ENCODE measurements at places on chromosomes 1 and 21.
A peak's percentile ranks its signal among the peaks of the same experiment; 100 is the strongest.

DNA sequence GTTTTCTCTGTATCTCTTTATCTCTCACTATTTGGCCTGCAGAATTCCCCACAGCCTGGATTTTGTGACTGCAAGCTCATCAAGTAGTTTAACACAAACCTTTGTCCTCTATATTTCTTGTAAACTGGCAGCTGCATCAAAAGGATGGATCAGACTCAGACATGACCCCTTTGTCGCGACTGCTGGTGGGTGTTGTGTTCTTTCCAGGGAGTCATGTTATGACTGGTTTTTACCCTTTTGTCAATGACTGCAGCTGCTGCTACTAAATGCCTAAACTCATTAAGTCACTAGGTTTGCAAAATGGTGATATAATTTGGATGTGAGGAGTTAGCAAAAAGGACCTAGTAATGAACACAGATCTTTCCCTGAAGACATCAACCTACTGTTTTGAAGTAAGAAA, 10.2 kb upstream of the TOMM20 start:
- no peaks in the 10 kb centered on the region for H3K36me3 ChIP-seq
- H3K4me1 ChIP-seq: no peaks in the 10 kb centered on the region
- DNase-seq: no peak
- no peak overlapping the region for H3K27ac ChIP-seq
- H3K4me3 ChIP-seq: no peak overlapping the region

DNA sequence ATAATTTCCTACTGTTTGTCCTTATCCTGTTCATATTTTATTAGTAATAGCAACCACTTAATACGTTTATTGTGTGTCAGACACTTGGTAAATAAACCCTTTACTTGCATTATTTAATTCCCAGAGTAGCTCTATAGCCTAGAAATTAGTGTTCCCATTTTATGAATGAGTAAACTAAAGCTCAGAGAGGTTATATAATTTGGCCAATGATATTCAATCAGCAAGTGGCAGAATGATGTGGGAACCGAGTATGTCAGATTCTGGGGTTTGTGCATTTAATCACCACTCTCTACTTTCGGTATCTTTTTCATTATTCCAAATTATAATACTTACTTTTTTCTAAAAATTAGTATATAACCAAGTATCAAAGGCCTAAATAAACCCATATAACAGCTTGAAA, 6.6 kb upstream of the ARPC5 start:
- H3K4me3 ChIP-seq: no peak overlapping the region
- no peak for DNase-seq
- H3K27ac ChIP-seq: no peak overlapping the region
- H3K4me1 ChIP-seq: no peaks in the 10 kb centered on the region
- no peaks in the 10 kb centered on the region for H3K36me3 ChIP-seq

DNA sequence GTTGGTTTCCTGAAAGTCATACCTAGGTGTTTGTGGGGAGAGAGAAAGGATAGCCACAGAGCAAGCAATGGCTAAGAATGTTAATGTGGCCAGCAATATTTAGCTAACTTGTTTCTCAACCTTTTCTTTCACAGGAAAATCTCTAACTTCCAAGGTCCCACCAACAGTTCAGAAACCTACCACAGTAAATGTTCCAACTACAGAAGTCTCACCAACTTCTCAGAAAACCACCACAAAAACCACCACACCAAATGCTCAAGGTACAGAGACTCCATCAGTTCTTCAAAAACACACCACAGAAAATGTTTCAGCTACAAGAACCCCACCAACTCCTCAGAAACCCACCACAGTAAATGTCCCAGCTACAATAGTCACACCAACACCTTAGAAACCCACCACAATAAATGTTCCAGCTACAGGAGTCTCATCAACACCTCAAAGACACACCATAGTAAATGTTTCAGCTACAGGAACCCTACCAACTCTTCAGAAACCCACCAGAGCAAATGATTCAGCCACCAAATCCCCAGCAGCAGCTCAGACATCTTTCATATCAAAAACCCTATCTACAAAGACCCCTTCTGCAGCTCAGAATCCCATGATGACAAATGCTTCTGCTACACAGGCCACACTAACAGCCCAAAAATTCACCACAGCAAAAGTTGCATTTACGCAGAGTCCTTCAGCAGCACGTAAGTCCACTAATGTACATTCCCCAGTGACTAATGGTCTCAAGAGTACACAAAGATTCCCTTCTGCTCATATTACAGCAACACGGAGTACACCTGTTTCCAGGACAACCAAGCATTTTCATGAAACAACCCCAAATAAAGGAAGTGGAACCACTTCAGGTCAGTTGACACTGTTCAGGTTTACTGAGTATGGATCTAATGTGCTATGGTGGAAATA, 15.3 kb downstream of the CD55 start:
- no peaks in the 10 kb centered on the region for H3K4me1 ChIP-seq
- H3K27me3 ChIP-seq: no peaks in the 10 kb centered on the region
- H3K4me3 ChIP-seq: no peak overlapping the region

GRCh38 chr1:234865171-234866006, 255.4 kb upstream of the IRF2BP2 start:
- peaks cover 43% of the 10 kb centered on the region for H3K4me1 ChIP-seq
- H3K27me3 ChIP-seq: no peaks in the 10 kb centered on the region
- no peaks in the 10 kb centered on the region for H3K36me3 ChIP-seq
- peak overlapping the region; percentile 46 for H3K27ac ChIP-seq
- H3K4me3 ChIP-seq: no peak overlapping the region

- H3K36me3 ChIP-seq: peaks cover 16% of the 10 kb centered on the region
- no peaks in the 10 kb centered on the region for H3K27me3 ChIP-seq
- no peaks in the 10 kb centered on the region for H3K4me1 ChIP-seq
- no peak overlapping the region for H3K27ac ChIP-seq
- DNase-seq: no peak
Observed at GRCh38 chr1:224237119-224237881, 54.3 kb downstream of the DEGS1 start.

GRCh38 chr1:173405834-173406233, 71.3 kb upstream of the PRDX6 start:
- H3K36me3 ChIP-seq: no peaks in the 10 kb centered on the region
- H3K4me3 ChIP-seq: no peak overlapping the region
- DNase-seq: no peak
- no peak overlapping the region for H3K27ac ChIP-seq

- no peak overlapping the region for H3K4me3 ChIP-seq
- no peaks in the 10 kb centered on the region for H3K4me1 ChIP-seq
- no peaks in the 10 kb centered on the region for H3K36me3 ChIP-seq
Observed at GRCh38 chr1:24621121-24621520, 22.0 kb upstream of the SRRM1 start.

DNA sequence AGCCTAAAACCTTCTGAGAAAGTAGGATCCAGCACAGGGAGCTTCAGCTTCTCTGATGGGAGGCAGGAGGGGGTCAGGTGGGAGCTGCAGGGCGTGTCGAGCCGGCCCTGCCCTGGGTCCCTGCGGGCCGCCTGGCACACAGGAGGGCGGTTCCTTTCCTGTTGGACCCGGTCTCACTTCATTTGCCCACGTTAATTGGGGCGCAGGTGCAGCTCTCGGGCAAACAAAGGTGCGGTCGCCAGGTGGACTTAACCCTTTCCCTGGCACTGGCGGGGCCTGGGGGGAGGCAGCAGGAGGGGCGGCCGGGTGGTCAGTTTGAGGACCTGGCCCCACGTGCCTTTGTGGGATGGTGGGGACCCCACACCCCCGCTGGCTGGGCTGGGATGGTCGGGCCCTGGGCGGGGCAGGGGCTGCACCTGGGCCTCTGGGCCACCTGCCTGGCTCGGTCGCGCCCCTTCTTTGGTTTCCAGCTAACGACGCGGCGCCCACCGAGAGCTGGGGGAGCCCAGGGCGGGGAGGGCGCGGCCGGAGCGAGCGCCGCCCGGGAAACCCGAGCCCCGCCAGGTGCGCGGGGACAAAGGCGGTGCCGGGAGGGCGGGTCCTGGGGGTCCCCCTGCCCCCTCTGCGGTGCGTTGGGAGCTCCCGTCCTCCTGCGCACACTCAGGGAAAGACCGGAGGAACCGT, 20.8 kb upstream of the C1orf159 start:
- no peak for DNase-seq
- no peaks in the 10 kb centered on the region for H3K27me3 ChIP-seq
- H3K36me3 ChIP-seq: no peaks in the 10 kb centered on the region
- H3K27ac ChIP-seq: no peak overlapping the region
- H3K4me3 ChIP-seq: no peak overlapping the region

GRCh38 chr1:72937905-72938304, 655.6 kb upstream of the NEGR1 start:
- H3K27ac ChIP-seq: no peak overlapping the region
- no peaks in the 10 kb centered on the region for H3K27me3 ChIP-seq
- no peak for DNase-seq
- H3K36me3 ChIP-seq: no peaks in the 10 kb centered on the region

- no peak overlapping the region for H3K27ac ChIP-seq
- no peaks in the 10 kb centered on the region for H3K27me3 ChIP-seq
Observed at GRCh38 chr1:15042866-15043265, 110.7 kb upstream of the TMEM51 start.

DNA sequence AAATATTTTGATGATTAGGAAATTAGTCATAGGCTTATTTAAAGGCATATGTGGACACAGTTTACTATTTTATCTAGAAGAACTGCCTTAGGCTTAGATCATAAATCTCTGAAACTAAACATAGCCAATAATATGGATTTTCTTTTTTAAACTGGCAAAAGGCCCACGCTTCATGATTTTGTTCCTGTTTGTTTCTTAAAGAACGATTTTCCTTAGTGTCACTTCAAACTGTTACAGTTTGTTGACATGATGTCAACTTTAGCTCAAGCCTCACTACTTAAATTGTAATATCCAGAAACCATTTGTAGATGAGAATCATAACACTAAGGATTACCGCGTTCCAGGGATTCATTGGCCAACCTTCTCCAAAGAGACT, 322.6 kb downstream of the HHIPL2 start:
- H3K36me3 ChIP-seq: no peaks in the 10 kb centered on the region
- peaks cover 8% of the 10 kb centered on the region for H3K4me1 ChIP-seq
- H3K4me3 ChIP-seq: no peak overlapping the region
- no peaks in the 10 kb centered on the region for H3K27me3 ChIP-seq

DNA sequence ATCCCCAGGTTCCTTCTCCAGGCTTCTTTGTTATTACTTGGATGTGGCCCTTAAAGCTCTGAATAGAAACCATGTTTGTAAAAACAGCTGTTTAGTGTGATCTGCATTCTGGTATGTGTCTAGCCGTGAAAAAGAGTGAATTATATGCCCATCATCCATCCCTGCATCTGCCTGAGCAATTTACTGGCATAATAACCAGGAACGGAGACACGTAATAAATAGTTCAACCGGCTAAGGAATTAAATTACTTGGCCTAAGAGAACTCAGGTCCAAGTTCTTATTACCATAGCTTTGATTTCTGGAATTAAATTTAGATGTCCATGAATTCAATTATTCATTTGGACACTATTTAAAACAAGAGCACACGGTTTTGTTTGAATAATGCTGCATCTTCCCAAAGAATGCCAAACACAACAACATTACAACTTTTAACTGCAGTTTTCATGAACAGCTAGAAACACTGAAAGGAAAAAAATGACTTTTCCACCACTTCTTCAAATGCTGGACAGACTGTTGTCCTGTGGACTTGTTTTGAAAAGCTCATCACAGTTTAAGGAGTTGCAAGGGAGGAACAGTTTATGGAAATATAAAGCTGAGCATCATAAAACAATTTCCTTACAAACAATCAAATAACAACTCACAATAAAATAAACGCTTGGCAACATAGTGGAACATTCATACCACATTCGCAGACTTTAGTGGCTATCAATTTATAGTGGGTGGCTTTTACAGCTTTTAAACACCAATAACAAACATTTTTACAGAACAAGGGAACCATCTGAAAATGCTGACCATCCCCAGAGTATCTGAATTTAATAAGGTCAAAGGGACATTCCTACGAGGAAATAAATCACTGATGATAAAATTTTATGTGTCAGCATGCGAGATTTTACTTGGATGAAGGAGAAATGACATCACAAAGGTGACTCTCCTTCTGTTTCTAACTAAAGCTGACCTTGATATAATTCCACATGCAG, 144.7 kb downstream of the APP start:
- no peak overlapping the region for H3K4me3 ChIP-seq
- no peak overlapping the region for H3K27ac ChIP-seq
- H3K27me3 ChIP-seq: no peaks in the 10 kb centered on the region
- no peaks in the 10 kb centered on the region for H3K36me3 ChIP-seq
- H3K4me1 ChIP-seq: peaks cover 11% of the 10 kb centered on the region

DNA sequence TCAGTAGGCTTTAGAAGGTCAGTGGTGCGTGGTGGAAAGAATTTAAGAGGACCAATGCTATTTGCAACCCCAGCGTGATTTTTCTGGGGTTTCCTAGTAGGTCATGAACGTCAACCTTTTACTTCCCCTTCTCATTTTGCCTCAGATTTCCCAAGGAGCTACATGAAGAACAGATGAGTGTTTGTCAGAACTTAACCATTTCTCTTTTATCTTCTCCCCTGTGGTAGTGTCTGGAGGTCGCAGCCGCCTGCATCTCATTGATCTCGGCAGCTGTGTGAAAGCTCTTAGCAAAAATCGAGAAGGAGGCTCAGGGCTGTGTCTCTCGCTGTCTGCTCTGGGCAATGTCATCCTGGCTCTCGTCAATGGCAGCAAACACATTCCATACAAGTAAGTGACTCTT, 491.1 kb downstream of the KIF26B start:
- H3K4me3 ChIP-seq: no peak overlapping the region
- DNase-seq: no peak
- no peaks in the 10 kb centered on the region for H3K27me3 ChIP-seq

DNA sequence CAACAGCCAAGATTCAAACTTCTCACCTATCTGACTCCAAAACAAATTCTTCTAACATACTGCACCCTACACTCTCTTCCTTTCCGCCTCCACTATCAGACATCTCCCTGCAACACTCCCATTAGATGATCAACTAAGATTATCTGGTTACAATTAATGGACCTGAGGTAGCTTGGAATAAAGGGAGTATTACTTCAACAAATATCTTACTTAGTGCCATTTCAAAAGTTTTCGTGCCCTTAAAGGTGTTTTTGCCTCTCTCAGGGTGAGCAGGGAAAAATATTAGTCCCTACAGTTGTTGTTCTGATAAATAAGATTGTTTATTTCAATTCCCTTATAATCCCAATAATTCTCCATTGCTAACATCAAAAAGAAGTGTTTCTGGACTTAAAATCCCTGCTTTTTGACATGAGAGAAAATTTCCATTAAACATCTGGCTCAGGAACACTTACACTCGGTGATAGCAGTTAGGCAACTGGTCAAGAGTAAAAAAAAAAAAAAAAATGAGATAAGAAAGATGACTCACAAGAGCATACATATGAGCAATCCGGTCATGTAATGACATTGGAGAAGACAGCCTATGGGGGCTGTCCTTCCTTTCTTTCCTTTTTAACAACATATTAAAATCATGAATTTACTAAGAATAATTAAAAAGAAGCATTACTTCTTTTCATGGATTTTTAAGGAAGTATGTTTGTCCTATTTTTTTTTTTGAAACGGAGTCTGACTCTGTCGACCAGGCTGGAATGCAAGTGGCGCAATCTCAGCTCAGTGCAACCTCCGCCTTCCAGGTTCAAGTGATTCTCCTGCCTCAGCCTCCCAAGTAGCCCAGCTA, 7.6 kb downstream of the RSBN1 start:
- no peaks in the 10 kb centered on the region for H3K36me3 ChIP-seq
- no peak for DNase-seq
- H3K27me3 ChIP-seq: no peaks in the 10 kb centered on the region
- H3K4me3 ChIP-seq: no peak overlapping the region
- H3K4me1 ChIP-seq: peaks cover 64% of the 10 kb centered on the region
- H3K27ac ChIP-seq: no peak overlapping the region

GRCh38 chr1:166933140-166933539, 42.2 kb downstream of the ILDR2 start:
- no peaks in the 10 kb centered on the region for H3K27me3 ChIP-seq
- H3K27ac ChIP-seq: no peak overlapping the region
- DNase-seq: no peak
